Activated CD4-positive, alpha-beta memory T cell treated with anti-CD3 and anti-CD28 coated beads, Interleukin-2, amount 10 ng/mL, durations not matched to agents 7 days and 5 days (primary cell): ENCODE measurements at places on chromosomes 2 and 18.

- no peak for DNase-seq
These were observed 76.7 kb downstream of the CRACDL start for GRCh38 chr2:98859323-98859722.

DNA sequence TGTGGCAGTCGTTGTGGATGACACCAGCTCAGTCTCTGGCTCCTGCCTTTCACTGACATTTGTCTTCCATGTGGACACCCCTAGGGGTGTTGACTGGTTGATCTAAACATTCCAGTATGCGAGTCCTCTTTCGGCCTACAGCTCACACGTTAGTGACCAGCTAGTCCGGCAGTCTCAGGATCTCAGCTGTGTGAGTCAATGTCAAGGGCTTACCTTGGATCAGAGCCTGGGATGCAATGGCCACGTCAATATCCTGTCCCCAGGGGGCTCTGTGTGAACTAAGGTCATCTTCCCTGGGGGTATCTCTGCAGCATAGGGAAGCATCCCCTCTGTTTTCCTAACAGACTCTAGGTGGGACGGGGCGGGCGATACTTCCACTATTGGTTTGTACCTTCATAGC is 35.1 kb upstream of the YWHAQ start:
- no peak for DNase-seq

GRCh38 chr2:216588861-216589710 is 44.1 kb upstream of the IGFBP2 start:
- no peak for DNase-seq

- DNase-seq, result no peak
These were observed 19.7 kb downstream of the CYP1B1 start for GRCh38 chr2:38056216-38056615.

DNA sequence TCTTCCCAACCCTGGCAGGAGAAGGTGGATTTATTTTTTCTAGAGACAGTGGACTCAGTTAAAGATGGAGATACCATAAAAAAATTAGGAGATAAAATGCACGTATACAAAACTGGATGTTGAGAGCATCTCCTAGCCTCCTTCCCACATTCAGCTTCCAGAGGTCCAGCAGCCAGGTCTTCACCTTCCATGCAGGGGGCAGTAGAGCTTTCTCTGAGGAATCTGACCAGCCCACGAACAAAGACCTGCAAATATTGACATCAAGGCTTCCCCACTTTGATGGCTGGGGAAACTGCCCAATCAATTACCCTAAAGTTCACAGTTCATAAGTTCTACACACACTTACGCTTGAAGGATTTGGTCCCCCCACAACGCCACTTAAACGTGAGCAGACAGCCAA is 24.5 kb downstream of the AQP4 start:
- DNase-seq, result no peak

GRCh38 chr18:56891870-56892269 is 240.7 kb downstream of the WDR7 start:
- DNase-seq, result no peak

GRCh38 chr2:223399357-223399957 is 202.7 kb downstream of the SCG2 start:
- no peak for DNase-seq

DNA sequence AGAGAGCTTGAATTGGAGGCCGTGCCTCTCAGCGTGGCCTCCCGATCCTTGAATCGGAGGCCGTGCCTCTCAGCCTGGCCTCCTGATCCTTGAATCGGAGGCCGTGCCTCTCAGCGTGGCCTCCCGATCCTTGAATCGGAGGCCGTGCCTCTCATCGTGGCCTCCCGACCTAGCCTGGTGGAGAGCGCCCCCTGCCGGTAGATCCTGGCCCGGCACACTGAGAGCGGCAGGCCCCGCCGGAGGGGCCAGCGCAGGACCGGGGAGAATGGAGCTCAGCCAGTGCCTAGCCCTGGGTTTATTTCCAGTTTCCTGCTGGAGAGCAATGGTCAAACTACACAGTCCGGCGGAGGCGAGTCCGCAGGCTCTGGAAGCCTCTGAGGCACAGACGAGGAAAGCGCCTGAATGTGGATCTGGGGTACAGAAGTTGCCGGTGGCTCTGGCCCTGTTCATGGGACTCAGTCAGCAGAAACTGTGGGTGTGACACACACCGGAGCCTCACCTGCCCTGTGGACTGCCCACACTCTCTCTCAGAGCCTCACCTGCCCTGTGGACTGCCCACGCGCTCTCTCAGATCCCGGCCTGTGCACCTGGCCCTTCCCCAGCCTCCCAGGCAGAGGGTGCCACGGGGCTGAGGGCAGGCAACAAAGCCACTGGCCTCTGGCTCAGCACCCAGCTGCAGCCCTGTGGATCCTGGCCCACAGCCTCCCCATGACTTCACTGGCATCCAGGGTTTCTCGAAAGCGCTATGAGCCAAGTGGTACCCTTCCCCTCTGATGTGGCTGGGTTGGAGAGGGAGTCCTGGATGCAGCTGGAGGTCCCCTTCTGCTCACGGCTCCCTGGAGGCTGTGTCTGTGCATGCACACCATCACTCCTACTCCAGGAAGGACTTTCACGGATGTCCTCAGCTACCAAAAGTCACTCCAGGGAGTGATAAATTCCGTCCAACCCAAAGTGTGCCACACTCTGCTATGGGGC is 1.5 kb downstream of the IL36B start:
- no peak for DNase-seq

GRCh38 chr2:225112362-225113126 is 70.3 kb upstream of the DOCK10 start:
- no peak for DNase-seq

GRCh38 chr2:100887713-100888495 is 68.0 kb downstream of the NPAS2 start:
- no peak for DNase-seq
